A549 treated with AZD2906 at 1 μM for 4 hours (cell line): ENCODE measurements at places on chromosomes 6 and 20. TPM values are rescaled to one million over a fixed set of nuclear protein-coding genes. Genes with fewer than 3 reads are reported as not detected.

The TFAP2B gene
- total RNA-seq = not detected in 5 replicates

The DDX43 gene
- total RNA-seq = not detected in 5 replicates

The KHDC1L gene
- total RNA-seq = 0.22 to 0.33 TPM (median 0.26 TPM) in 5 replicates

The DPM1 gene
- total RNA-seq = 68.8 to 91.5 TPM (median 70.5 TPM) in 5 replicates

The MAP3K4 gene
- 10.7 to 12.3 TPM (median 10.9 TPM) in 5 replicates for total RNA-seq

The TPBG gene
- total RNA-seq = 30.1 to 35.9 TPM (median 35.1 TPM) in 5 replicates

The TMEM242 gene
- total RNA-seq = 6.1 to 7.6 TPM (median 6.3 TPM) in 5 replicates

The ATP6V1G2 gene
- total RNA-seq = 0.62 to 1.1 TPM (median 0.93 TPM) in 5 replicates

The MARCKS gene
- 11.1 to 16.6 TPM (median 16.4 TPM) in 5 replicates for total RNA-seq

The LGSN gene
- 2.2 to 2.4 TPM (median 2.3 TPM) in 5 replicates for total RNA-seq

The TFAP2D gene
- not detected in 5 replicates for total RNA-seq

The MRPL18 gene
- total RNA-seq = 72.2 to 97.1 TPM (median 88.3 TPM) in 5 replicates

The KLHDC3 gene
- total RNA-seq = 26.2 to 31.1 TPM (median 27.7 TPM) in 5 replicates

The BPIFB1 gene
- total RNA-seq = 0.03 to 0.15 TPM (median 0.07 TPM) in 5 replicates

The HMGN4 gene
- total RNA-seq = 66.2 to 92.8 TPM (median 78.4 TPM) in 5 replicates
